ENCODE measurements at places on chromosomes 16 and 17.
A peak's percentile ranks its signal among the peaks of the same experiment; 100 is the strongest.

DNA sequence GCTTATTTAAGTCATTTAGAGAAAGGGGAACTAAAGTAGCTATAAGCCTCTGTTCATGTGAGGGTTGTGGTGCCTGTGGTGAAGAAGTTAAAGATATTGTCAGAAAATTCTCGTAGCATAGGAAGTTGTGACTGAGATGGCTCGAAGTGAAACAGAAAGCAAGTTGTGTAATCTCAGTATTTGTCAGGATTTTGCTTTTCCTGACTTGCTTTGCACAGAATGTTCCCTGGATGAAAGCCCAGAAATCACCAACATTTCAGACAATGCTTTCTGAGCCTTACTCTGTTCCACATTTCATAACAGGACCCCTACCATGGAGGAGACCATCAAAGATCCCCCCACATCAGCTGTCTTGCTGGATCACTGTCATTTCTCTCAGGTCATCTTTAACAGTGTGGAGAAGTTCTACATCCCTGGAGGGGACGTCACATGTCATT lies 10.6 kb downstream of the CALCOCO2 start:
- DNase-seq, result peak; percentile 27

- DNase-seq, result no peak
Observed at GRCh38 chr16:54651440-54652195, 279.0 kb upstream of the IRX5 start.

DNA sequence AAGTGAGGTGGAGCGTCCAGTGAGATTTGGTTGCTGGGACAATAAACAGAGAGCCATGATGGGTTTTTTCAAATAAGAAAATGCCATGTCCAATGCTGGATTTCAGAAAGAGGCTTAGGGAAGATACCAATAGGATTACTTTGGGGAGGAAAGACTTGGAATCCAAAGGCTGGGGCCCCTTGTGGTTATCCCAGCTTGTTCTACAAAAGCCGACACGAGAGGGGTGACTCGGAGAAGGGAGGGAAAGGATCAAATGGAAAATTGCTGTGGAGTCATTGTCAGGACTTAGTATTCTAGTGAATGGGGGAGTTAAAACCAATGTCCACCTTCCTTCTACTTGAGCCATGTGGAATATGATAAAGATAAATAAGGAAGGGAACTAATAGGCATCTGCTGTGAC lies 305.5 kb downstream of the SOX9 start:
- DNase-seq, result no peak

GRCh38 chr17:82320140-82320840 lies 2.9 kb upstream of the CD7 start:
- DNase-seq, result no peak

GRCh38 chr17:2981325-2981724 lies 82.1 kb downstream of the OR1D5 start:
- DNase-seq, result no peak

GRCh38 chr17:45223539-45224528 lies 2.1 kb downstream of the FMNL1 start:
- DNase-seq, result no peak

DNA sequence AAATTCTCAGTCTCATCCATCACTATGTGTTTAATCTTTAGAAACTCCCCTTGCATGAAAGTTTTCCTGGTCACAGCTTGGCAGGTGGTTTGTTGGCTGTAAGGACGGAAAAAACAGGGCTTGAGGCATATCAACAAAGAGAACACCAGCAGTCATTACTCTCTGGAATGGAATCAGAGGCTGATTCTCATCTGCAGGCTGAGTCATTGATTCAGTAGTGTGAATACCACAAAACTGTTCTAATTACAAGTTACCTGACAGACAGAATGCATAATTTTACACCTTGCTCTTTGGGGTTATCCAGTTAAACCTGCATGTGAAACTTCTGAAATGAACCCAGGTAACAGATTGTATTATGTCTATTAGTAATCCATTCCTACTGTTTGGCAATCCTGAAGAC lies 11.5 kb upstream of the SLFN12L start:
- no peak for DNase-seq

All from tongue (tissue), 3 donors.